ENCODE measurements at places on chromosomes 6 and 20. TPM values are rescaled to one million over a fixed set of nuclear protein-coding genes. Genes with fewer than 3 reads are reported as not detected.

Gene MOXD1
- 26.9 TPM for total RNA-seq

Gene RUNX2
- total RNA-seq, result 0.31 TPM

Gene CCDC170
- 2.8 TPM for total RNA-seq

Gene CLPSL1
- total RNA-seq, result not detected

Gene UQCC2
- total RNA-seq, result 24.1 TPM

Gene CEP250
- total RNA-seq, result 50.4 TPM

Gene DBNDD2
- total RNA-seq, result 13.1 TPM

Gene THBD
- total RNA-seq, result 0.63 TPM

Gene PBX2
- total RNA-seq, result 27.2 TPM

All from parietal lobe (tissue), 2 donors.